SW 1271 (cell line): ENCODE measurements at places on chromosomes 1 and 21.

GRCh38 chr1:113938192-113938591 is 9.1 kb downstream of the HIPK1 start:
- no peak for DNase-seq

- DNase-seq: no peak
Measured at GRCh38 chr1:58500043-58500442, 46.5 kb downstream of the OMA1 start.

- no peak for DNase-seq
Measured at GRCh38 chr1:151817353-151817730, 12.1 kb upstream of the LINGO4 start.

DNA sequence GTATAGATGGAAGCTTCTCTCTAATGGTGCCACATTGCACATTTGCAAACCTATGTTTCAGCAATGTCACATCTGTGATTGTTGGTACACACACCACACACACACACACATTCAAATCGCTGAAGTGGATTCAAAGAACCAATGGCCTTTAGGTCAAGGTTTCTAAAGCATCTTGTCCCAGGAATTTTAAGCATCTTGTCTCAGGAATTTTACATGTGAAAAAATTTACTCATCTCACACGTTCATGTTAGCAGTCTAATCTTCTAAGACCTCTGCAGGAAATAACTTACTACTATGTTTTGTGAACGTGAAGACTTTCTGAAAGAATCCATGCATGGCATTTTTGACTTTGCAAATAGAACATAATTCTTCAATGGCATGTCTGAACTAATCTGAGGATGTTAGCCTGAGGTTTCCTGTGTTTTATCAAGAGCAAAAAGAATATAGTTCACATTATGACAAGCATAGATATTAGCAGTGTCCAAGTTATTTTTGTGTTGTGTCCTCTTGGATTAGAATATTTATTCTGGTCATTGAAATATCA is 125.1 kb downstream of the CYYR1 start:
- DNase-seq: no peak

DNA sequence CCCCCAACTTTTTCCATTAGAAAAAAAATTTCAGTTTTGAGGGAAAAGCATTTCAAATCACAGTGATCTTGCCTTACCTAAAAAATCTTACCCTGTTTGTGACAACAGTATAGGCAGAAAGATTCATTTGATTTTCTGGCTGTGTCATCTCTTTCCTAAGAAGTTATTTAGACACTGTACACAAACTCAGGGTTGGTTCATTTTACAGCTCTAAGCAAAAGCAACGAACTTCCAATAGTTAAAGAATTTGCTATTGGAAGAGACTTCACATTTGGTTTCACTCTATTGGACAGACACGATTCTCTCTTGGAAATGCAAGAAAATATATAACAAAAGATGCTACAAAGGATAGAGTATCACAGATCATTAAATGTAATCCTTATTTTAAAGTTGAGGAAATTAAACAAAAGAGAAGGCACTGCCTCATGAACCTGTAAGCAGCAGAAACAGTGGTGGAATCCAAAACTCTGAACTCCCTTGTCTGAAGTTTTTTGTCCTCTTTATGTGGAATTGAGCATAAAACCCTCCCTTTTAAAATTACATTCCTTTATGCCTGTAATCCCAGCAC is 20.8 kb downstream of the EYA3 start:
- DNase-seq: no peak

DNA sequence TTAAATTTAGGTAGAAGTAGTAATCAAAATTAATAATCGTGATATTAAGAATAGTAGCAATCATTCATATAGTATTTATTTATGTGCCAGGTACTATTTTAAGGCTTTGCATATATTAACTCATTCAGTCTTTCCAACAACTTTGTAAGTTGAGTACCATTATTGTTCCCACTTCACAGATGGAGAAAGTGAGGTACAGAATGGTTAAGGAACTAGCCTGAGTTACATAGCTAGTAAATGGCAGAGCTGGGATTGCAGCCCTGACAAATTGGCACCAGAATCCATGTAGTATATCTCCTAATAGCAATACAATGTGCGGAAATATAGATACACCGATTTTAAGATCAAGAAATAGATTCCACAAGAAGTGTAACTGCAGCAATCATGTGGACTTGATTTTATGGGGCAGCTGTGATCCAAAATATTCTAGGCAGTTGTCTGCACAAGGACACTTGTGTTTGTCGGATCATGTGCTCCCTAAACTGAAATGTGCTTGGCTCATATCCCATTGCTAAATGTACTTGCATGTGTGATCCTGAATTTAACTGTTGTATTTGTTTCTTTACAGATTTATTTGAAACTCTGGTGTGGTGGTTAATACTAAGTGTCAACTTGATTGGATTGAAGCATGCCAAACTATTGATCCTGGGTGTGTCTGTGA is 5.8 kb upstream of the GTF2B start:
- no peak for DNase-seq

DNA sequence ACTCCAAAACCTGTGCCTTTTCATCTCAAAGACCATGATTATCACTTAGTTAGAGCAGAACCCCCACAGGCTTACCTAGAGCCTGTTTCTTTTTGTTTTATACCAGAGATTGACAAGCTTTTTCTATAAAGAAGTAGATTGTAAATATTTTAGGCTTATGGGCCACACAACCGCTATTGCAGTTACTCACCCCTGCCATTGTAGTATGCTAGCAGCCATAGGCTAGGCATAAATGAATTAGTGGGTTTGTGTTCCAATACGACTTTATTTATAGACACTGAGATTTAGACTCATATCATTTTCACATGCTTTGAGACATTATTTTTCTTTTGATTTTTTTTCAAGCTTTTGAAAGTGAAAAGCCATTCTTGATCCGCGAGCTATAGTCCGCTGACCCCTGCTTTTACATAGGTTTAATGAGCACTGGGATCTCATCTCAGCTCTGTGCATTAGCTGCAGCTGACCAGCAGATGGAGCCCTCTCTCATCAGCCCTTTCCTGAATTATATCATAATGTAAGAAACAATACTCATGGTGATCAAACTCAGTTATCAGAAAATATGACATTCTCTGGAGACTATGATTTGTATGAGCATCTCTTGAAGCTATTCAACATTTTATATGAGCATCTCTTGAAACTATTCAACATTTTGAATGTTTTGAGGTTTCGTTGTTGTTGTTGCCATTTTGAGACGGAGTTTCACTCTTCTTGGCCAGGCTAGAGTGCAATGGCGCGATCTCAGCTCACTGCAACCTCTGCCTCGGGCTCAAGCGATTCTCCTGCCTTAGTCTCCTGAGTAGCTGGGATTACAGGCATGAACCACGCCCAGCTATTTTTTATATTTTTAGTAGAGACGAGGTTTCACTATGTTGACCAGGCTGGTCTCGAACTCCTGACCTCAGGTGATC is 111.9 kb upstream of the L1TD1 start:
- peak; percentile 23 for DNase-seq

DNA sequence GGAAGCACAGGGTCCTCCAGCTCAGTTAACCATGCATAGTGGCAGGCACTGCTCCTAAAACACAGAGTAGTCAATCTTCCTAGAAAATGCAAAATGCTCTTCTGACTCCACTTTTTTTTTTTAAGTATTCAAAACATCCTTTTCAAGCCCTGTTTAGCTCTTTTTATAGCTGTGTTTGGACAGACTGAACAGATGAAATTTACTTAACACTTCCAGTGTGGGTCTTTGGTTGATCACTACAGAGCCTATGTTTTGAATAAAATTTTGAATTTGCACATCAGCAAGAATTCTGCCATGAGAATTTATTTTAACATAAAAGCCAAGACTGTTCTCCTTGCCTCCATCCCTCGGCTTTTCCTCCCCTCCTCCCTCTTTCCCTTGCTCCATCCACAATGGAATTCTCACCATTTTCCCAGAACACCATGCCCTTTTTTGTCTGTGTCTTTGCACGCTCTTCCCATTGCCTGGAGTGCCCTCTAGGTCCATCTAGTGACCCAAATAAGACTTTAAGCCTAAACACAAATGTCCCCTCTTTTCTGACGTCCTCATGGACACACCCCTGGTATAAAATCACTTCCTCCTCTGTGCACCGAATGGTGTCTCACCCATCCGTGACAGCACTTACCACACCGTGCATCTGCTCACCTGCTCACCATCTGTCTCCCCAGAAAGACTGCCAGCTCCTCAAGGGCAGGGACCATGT is 24.0 kb upstream of the CPT2 start:
- peak; percentile 5 for DNase-seq

- no peak for DNase-seq
Measured at GRCh38 chr1:157770442-157771043, 6.4 kb downstream of the FCRL2 start.

GRCh38 chr1:88509379-88509778 is 174.7 kb upstream of the PKN2 start:
- no peak for DNase-seq

DNA sequence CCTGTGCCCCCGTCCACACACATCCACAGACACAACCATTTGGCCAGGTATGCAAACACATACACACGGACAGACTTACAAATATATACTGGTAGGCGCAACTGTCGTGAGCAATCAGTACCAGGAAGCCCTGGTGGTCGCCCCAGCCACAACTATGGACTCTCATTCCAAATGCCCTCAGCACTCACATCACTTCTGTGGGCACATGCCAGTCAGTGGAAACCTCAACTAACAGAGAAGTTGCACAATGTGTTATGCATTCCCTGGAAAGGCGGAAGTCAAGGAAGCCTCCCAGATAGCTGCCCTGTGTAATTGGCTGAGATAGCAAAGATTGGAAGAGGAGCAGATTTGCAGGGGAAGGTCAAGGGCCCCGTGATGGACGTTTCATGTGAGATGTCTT is 1.4 kb upstream of the HEYL start:
- no peak for DNase-seq

DNA sequence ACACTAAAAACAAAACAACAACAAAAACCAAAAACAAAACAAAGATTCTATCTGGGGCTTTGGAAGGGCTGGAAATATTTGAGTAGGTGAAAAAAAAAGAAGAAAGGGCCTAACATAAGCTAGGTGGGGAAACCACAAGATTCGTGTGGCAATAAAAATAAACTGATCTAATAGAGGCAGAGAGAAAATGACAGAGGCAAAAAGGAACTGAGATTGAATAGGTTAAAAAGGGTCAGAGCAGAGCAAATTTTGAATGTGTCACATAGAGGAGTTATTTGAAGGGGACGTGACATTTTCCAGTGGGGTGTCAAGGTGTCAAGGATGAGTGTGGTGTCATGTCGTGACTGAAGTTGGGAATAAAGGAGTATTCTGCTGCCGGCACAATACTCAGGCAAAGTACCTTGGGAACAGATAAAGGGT is 65.2 kb upstream of the RALGPS2 start:
- DNase-seq: no peak

DNA sequence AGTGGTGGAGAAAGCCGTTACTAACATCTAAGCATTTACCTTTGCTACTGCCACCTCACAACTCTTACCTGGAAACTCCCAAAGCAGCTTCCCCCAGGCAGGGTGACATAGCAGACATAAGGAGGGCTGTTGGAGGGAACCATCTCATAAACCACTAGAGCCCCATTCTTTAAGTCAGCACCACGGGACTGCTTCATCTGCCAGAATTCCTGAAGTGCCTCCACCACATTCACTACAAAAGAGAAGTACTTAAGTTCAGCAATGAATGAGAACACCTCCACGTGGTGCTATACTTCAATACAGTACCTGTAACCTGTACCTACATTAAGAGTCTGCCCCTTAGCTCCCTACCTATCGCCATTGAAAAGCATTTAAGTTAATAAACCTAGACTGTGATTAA is 10.3 kb downstream of the LIX1L start:
- no peak for DNase-seq

GRCh38 chr1:6440198-6441126 is 15.9 kb downstream of the ESPN start:
- no peak for DNase-seq

- DNase-seq: no peak
Measured at GRCh38 chr21:29667651-29668050, 272.1 kb downstream of the GRIK1 start.

DNA sequence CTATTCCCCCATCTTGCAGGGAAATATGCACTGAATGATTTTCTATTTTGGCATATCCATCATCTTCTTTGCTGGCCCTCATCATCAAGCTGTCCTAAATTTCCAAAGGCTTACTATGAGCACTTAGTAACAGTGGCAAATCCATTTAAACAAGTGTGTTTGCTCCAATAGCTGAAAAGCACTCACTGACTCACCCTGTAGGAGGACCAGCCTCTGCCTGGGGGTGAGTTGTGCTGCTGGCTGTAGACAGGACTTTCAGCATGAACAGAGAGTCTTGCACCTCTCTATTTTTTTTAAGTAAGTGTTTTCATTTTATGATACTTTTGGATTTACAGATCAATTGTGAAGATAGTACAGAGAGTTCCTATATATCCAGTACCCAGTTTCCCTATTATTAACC is 97.3 kb downstream of the SLC35F3 start:
- no peak for DNase-seq

GRCh38 chr1:192811594-192812239 is 2.9 kb downstream of the RGS2 start:
- DNase-seq: no peak

- no peak for DNase-seq
Measured at GRCh38 chr1:82013702-82014101, 213.0 kb downstream of the ADGRL2 start.

DNA sequence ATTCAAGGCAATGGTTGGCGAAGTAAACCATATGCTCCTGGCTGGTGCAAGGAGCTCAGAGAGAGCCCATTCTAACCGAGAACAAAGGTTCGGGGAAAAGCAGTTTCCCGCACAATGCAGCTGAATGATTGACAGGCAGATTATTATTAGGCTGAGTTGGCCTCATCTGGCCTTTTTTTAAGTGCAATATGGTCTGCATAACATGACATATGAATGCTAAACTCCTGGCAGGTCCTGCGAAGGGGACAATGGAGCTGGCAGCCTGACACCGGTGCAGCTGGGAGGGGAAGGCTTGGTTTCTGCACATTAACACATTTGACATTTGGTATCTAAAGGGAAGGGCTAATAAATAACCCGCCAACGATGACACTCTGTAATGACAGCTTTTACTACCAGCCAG is 92.0 kb downstream of the MIS18A start:
- DNase-seq: no peak

DNA sequence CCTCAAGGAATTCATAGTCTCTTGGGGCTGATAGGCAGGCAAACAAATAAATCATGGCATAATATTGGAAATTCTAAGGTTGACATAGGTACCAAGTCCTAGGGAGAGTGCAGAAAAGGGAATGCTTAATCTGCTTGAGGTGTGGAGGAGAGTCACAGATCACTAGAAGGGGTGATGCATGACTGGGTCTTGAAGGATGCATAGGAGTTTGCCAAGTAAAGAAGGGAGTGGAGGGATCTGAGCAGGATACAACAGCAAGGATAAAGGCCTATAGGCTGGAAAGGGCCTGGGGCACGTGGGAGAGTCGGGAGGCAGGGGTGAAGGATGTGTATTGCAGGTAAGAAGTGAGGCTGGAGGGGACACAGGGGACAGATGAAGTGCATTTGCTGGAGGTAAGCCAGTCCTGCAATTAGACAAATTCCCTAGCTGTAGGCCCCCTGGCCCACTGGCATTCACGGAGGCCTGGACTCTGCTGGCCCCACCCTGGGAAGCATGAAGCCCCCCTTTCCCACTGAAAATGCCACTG is 15.9 kb downstream of the IGSF21 start:
- no peak for DNase-seq

GRCh38 chr1:233295237-233295974 is at the start of gene PCNX2:
TSS of gene PCNX2 (minus strand) at chr1:233295725. CDS start at chr1:233295478, 247 bp downstream.
- DNase-seq: peak; percentile 52
